ENCODE measurements at places on chromosomes 4 and X.

GRCh38 chr4:13966231-13967195, 339.0 kb upstream of the BOD1L1 start:
- no peak for DNase-seq

DNA sequence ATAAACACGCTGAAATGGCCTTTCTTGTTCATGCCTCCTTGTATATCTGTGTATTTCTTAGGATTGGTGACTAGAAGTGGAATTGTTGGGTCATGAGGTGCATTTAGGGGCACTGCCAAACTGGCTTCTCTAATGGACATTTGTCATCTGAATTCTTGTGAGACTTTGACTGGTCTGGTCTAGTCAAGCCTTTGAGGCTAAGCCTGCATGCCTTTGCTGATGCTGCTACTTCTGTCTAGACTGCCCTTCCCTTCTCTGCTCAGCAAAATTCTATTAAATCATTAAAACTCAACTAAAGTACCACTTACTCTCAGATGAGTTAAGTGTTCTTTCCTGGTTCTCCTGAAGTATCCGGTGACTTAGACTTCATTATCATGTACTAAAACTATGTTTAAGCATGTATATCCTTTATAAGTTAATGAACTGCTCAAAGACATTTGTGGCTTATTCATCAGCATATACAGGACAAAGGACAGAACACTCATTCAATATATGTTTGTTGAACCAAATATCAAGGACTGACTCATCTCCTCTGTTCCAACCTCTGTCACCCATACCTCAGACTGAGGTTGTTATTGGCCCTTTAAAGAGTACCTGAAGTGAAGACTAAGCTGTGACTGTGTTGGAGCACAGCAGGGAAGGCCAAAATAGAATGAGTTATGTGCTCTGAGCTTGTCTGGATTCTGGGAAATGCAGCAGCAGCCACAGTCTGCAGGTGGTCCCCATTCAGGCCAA, 9.0 kb downstream of the TCEAL1 start:
- DNase-seq: no peak

GRCh38 chr4:101871962-101872676, 81.6 kb downstream of the BANK1 start:
- DNase-seq: no peak

DNA sequence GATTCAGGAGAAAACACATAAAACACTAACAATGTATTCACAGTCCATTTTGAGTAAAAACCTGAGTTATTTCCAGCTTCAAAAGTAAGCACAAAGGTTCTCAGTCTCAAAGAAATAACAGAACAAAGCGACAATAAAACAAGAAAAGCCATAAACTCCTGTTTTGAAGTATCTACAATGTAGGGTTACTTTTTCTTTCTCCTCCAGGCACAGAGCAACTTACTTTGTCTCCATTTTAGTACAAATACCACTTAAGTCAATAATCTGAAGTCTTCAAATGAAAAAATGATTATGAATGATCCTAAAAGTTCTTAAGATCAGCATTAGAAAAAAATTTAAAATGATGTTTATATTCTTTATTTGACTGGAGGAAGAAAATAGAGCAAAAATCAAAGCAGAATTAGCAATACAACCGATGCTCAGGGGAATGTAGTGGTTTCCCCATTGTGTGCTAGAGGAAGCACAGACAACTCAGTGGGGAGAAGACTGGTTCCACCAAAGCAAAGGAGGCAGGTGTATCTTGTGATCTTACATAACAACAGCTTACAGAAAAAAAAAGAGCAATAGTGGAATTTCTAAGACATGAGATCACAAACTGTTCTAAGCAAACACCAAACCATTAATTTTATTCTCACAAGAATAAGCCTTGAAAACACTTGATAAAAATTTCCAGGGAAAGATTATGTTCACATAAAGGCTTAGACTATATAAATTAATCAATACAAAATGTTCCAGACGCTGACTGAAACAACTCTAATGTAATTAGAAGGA, 35.1 kb downstream of the EPHA5 start:
- DNase-seq: no peak

- DNase-seq: no peak
These were observed 13.7 kb downstream of the ZBTB33 start for GRCh38 chrX:120264341-120264740.

DNA sequence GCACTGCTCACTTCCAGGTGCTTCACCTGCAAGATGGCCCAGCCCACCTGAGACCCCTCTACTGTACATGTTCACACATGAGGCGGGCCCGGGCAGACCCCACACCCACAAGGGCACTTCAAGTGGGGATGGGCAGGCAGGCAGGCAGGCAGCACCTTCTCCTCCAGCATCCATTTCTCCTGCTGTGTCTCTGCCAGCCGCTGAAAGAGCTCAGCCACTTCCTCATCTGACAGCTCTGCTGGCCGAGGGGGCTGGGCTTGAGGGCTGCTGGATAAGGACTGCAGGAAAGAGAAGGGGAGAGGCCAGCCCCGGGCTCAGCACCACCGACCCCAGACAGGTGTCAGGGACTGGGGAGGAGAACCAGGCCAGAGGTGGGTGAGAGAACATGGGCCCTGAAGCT, 4.4 kb upstream of the KCND1 start:
- DNase-seq: no peak

GRCh38 chr4:153788051-153788412, 851 bp downstream of the SFRP2 start:
- no peak for DNase-seq

DNA sequence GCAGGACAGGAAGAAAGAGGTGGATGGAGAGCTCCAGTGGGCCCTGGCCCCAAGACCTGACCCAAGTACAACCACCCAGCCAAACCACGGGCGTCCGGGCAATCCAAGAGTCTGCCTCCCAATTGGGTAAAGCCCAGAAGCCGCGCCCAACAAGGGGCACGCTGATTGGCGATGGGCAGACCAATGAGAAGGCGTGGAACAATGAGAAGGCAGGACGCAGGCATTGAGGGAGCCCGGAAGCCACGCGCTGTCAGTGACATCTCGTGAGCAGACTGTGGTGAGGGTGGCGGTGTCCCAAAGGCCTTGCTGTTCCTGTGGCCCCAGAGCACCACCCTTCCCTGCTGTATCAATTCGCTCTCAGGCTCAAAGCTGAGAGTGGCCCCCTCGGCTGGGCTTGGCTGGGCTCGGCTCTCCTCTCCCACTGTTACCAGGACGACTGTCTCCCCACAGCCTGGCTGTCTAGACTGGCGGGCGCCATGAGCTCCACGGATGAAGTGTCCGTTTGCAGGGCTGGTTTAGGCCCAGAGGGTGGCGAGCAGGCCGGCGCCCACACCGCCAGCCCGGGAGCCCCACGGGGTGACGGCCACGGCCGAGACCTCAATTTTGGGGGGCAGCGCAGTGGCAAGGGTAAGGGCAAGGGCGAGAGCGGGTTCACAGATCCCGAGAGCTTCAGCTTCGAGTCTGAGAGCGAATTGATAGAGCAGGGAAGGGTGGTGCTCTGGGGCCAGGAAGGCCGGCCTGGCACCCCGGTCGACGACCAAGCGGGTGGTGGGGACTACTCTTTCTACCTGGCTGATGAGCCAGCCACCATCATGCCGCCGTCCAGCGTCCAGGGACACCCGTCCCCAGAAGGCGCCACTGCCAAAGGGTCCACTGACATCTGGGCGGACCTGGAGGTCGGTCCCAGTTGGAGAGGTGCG, at the start of gene LOC101059915:
LOC101059915 (plus strand) TSS at position 219 of the 920 bp plus-strand sequence.
- no peak for DNase-seq

DNA sequence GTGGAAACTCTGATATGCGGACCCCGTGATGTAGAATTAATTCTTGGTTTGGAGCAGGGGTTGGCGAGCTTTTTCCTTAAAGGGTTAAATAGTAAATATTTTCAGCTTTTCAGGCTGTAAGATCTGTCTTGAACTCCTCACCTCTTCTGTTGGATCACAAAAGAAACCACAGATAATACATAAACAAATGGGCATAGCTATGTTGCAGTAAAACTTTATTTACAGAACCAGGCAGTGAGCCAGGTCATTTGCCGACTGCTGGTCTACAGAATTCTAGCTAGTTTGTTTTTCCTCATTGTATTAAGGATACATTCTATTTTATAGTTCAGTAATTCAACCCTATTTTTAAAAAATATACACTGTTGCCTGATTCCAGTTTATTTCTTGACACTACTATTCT, 116.6 kb downstream of the PAPSS1 start:
- no peak for DNase-seq

DNA sequence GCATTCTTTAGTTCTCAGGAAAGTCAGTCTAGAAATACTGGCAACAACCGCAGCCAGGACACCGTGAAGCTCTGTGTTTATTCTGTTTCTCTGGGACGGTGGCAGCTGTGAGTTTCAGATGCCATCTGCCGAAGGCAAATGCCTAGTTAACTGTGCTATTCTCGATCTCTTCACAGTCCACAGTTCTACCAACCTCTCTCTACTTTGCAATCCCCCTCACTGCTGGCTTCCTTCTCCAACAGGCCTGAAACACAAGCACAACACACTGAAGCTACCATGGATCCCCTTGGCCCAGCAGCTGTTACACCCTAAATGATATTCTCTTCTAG, 118.8 kb downstream of the ZNF827 start:
- no peak for DNase-seq

GRCh38 chr4:136643416-136643815, 888.9 kb downstream of the PCDH18 start:
- DNase-seq: no peak
